Bone marrow (tissue), 2 donors: ENCODE measurements at places on chromosomes 2 and 18.

DNA sequence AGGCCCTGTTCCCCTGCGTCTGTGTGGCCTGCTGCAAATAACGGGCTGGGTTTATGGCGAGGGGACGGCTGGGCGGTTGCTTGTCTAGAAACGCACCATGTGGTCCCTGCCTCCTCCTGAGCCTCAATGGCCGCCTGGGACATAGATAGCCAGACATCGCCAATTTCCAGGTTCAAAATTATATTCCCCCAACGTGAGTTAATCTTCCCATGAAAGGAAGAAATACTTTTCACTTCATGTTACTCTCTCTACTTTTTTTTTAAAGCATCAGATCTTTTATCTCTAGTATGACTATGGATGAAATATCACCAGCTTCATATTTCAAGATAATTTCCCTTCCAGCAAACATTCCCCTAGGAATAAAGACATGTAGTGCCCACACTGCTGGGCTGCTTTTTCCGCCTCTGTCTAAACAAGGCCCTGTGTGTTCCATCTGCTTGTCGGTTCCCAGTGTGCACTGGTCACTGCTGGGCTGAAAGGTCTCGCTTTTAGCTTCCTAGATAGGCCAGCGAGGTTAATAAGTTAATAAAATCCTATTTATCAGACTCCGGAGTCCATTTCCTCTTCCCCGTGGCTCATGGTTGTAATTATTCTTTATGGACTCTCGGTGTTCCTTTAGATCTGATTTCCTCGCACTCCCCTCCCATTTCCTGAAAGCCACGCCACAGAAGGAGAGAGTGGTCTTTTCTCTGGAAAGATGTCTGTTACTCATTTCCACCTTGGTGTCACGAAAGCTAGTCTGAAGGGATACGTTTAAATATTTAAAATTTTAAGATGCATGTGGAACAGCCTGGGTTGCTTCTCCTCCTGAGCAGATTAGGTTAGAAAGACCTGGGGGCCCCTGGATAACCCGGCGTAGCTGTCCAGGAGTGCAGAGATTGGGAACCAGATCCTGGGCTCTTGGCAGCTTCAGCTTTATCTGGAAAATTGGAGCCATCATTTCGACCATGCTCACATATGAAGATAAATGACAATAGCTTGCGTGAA, 196.6 kb upstream of the COPS8 start:
- DNase-seq, result no peak

- DNase-seq, result peak; percentile 17
Observed at GRCh38 chr2:114550895-114551793, 108.7 kb downstream of the DPP10 start.

DNA sequence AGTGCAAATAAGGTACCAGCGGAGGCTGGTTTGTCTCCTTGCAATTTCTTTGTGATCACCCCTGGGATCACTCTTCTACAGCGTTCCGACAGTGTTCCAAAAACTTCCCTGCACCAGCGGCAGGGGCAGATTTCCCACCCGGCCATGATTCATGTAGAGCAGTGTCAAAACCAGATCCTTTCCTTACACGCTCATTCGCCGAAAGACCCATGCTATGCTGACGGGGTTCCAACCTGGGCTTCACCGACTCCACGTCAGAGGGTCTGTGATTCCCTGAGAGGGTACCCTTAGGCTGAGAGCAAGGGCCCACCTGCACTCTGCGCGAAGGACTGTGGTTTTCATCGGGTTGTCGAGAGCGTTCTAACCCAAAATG, 423 bp upstream of the TTC27 start:
- DNase-seq, result peak; percentile 33

GRCh38 chr18:26546875-26547645, 1.3 kb downstream of the KCTD1 start:
- no peak for DNase-seq

- no peak for DNase-seq
Observed at GRCh38 chr2:140275427-140275826, 1495.2 kb upstream of the NXPH2 start.
